Tongue (tissue), 3 donors: ENCODE measurements at places on chromosomes 13 and 19. TPM values are rescaled to one million over a fixed set of nuclear protein-coding genes. Genes with fewer than 3 reads are reported as not detected.

DNA sequence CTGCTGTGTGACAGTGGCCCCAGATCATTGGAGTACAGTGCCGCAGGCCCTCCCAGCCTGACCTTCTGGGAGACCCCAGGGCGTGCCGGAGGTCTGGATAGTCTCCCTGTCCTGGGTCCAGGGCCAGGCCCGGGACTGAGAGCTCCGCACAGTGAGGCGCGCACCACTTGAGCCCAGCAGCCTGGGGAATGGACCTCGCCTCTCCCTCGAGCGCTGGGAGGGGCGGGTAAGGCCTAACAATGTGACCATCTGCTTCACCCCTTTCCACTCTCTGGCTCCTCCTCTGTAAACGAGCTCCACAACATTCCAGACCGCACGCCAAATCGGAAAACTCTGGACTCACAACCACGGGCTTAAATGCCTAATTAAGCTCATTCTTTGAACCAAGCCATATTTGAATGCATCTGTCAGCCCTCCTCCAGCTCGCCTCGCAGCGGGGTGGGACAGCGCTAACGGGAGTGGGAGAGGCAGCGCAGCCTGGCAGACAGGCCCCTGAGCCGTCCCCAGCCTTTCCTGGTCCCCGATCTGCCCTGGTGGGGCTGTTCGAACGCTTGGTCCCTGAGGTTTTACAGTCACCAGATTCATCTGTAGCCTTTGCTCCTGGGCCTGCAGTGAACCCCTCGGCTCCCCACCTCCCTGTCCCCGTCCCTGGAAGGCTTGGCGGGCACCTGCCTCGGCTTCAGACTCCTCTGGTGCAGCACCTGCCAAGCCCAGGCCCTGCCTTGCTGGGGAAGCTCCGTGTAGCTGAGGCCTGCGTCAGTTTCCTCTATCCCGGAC, 120.7 kb upstream of the VSTM2B start:
- DNase-seq = peak; percentile 92

DNA sequence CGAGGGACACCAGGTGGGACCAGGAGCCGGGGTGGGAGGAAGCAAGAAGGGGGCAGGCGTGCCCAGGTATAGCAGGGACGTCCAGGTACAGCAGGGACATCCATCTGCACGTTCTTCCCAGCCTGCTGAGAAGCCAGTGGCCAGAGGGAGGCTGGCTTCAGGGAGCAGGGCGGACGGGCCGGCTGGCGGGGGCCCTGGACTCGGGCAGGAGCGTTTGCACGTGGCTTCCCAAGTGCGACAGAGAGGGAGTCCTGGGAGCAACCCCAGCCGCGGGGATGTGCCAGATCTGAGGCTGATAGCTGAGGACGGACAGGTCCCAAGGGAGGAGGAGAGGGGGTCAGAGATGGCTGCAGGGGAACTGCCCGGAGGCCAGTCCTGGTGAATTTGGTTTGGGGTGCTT, 36.7 kb downstream of the MYO9B start:
- DNase-seq = no peak

DNA sequence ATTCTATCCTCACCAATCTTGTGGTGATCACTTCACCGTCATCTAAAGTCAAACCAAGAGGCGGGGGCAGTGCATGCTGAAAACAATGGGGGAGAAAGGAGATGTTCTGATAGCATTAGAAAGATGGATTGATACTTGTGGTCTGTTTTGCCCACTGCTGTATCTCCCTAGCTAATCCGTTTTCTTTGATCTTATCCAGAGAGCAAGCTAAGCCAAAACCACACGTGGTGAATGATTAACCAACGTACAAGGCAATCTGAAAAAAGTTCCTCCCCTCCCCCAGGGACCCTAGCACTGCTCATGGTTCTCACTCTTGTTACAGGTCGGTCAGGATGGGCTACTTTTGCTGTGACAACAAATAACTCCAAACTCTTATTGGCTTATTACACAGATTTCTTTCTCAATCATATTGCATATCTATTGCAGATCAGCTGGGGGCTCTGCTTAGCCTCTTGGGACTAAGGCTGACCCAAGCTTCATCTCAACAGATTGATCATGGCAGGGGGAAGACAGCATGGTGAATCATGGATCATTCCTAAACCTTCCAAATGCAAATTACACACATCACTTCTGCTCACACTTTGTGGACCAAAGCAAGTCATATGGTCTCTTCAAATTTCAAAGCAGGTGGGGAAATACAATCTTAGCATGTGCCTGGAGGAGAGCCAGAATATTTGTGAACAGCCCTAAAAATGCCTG, 11.9 kb upstream of the C13orf42 start:
- peak; percentile 59 for DNase-seq

Gene ANO8
- total RNA-seq = 8.5 TPM

DNA sequence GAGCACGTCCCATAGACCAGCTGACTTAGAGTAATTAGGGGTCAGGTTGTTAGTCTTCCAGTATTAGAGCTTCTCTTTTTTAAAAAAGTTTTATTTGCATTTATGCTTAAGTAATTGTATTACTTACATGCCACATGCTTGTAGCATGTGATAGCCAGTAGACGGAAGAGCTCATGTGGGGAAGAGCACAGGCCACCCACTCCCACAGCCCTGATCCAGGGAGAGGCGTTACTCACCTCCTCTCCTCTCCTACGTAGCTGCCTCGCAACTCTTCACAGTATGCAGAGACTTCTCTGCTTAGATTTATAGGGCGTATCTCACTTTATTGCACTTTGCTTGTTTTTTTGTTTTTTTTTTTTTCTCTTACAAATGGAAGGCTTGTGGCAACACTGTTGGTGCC, 95.3 kb upstream of the TEX29 start:
- no peak for DNase-seq

DNA sequence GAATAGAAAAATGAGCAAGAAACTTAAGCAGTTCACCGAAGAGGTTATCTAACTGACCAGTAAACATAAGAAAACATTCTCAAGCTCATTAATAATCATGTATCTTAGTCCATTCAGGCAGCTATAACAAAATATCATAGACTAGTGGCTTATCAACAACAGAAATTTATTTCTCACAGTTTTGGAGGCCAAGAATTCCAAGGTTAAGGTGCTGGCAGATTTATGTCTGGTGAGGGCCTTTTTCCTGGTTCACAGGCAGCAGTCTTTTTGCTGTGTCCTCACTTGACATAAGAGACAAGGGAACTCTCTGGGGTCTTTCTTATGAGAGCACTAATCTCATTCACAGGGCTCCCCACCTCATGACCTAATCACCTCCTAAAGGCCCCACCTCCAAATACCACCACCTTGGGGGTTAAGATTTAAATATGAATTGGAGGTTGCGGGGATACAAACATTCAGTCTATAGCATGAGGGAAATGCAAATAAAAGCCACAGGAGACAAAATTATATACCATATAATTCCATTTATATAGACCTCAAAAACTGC, 123.6 kb downstream of the ZAR1L start:
- DNase-seq = no peak

DNA sequence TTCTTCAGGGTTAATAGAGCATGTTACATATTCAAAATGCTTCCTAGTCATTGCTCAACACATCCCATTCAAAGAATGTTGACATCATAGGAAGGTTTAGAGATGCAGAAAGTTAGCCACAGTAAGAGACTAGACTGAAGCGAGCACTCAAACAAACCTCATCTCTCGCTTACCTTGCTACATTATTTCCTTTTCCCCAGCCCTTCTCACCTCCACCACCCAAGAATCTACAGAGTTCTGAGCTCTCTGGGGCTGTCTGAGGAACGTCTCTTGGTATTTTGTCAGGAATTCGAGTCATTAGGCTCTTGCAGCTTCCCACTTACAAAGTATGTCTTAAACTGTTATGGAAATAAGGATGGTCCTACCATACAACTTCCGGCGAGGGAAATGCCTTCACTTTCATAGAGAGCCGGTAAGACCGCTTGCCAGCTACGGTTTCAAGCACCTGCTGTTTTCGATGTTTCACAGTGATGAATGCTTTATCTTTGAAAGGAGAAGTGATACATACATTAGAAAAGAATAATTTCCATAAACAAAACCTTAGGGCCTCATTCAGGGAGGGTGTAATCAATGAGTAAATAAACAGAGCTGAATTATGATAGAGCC, 65.1 kb downstream of the FLT1 start:
- DNase-seq = no peak

Gene CNN2
- 42.3 TPM for total RNA-seq

DNA sequence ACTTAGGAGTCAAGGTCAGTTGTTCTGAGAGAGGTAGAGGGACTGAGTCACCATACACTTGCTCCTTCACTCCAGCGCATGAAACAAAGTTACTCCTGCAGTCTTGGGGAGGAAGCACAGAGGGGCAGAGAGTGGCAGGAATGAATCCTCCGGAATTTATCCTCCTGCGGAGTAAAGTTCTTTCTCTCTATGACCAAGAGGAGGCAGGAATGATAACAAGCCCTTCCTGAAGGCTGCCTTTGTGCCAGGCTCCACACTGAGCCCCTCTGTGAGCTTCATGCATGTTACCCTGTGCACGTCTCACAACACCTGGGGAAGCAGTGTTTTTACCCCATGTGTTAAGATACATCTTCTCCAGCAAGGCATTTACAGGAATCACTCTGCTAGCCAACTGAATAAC, 458.4 kb downstream of the KLF12 start:
- no peak for DNase-seq

- no peak for DNase-seq
These were observed 7.4 kb downstream of the SPPL2B start for GRCh38 chr19:2335848-2336247.

DNA sequence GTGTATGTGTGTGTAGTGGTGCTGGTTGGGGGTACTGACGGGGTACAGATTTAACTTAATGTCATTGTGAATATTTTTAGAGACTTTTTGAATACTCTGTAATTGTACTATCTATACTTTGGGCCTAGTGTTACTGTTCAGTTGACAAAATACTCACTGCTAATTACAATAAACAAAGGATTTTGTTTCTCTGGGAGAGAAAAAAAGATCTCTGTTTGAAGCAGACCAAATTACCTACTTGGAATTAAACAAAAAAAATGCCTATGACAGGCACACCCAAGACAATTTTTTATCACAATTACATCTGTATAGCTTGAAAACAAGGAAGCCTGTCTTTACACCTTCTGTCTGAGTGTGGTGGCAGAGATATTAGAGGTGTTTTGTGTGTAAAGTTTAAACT, 45.1 kb downstream of the OLFM4 start:
- no peak for DNase-seq

Gene CCDC70
- not detected for total RNA-seq

DNA sequence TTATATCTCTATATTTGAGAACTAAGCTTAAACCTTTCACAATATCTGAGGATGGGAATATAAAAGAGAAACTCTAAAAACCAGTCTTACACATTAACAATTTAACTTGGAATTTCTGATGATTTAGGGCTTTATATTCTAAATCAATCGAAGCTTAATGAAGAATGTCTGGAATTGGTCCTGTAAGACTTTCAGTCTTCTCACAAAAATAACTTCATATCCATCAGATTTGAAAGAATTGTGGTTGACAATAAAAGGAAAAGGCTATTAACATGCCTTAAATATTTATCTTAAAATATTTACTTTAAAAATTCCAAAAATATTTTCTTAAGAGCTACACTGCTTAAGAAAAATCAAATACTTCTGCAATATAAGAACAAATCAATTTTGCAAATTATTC, 27.3 kb downstream of the MYCBP2 start:
- no peak for DNase-seq

- DNase-seq = no peak
These were observed 201.4 kb downstream of the PCCA start for GRCh38 chr13:100290165-100290801.

Gene ARHGEF1
- total RNA-seq = 30.7 TPM

DNA sequence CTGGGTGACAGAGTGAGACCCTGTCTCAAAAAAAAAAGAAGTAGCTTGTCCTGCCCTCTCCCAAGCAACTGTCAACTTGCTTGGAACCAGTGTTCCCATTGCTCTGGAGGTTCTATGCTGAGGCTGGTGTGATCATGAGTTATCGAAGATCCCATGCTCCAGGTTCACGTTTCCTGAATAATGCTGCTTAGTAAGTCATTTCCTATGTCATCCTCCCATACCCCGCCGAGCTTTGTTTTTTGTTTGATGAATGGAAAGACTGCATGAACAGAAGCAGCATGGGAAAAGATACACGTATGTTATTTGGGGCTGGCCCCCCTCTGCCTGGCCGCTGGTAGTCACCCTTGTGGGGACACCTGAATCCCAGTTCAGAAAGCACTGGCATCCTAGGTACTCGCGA, 11.3 kb downstream of the SLC25A42 start:
- no peak for DNase-seq

- peak; percentile 43 for DNase-seq
These were observed 72.9 kb downstream of the NHLRC3 start for GRCh38 chr13:39111145-39111544.

DNA sequence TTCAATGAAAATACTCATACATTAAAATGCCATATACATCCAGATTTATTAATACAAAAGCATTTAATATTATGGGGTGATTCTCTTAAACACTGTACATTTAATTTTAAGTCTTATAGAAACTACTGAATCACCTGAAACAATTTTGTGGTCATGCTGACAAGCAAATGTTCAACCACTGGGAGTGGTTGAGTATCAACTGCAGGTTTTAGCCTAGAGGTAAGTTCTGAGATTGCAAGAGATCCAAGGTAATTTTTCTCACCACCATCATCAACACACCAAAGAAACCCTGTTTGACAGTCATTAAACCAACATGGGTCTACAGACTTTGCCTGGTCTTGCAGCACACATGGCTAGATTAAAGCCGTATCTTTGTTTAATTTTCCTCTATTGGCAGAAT, 196.3 kb downstream of the LHFPL6 start:
- no peak for DNase-seq

DNA sequence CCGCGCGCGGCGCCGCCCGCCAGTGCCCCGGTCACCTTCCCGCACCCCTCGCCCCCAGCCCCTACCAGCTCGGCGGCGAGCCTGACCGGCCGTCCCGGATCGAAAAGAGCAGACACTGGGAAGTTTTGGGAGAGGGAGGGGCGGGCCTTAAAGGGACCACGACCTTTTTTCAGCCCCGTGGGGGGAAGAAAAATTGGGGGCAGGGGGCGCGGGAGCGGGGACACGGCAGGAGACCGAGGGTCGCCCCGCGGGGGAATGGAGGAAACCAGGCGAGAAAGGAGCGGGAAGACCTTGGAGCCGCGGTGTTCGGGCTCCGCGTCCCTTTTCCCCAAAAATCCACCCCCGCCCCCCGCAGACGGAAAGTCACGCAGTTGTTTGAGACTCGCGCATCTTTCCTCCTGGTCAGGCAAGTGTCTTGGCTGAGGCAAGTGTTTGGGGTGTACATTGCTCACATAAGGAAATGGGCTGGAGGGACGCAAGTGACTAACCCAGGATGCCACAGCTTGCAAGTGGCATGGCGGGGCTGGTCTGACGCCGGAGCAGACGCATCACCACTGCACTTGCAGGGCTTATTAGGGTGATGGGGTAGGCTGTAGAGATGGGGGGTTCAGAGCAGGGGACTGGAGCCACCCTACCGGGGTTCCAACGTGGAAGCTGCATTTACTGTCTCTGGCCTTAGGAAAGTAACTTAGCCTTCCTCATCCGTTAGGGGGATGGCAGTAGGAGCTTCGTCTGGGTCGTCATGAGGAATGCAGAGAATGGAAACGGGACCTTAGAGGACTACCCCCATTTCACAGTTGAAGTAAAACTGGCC, 2.7 kb upstream of the HNRNPL start:
- DNase-seq = peak; percentile 82

Gene PSG1
- total RNA-seq = not detected
